GM19239 (cell line): ENCODE measurements at places on chromosomes 3 and 15.

GRCh38 chr3:169430707-169431404 lies 232.7 kb downstream of the MECOM start:
- DNase-seq: no peak

DNA sequence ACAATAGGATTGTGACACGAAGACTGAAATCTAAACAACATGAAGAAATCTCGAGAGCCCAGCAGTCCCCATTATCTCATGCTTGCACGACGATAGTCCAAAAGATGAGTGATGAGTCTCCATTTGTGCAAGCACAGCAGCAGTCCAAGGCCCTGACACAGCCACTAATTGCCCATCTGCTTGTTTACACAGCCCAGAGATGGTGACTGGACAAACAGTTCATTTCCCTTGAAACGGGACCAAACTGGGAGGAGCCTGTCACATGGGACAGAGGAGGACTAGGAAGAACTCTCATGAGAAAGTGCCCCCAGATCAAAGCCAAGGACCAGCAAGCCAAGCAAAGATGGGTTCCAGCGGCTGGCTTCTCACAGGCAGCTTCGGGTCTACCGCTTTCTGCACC lies 121.0 kb downstream of the GREM1 start:
- no peak for DNase-seq

DNA sequence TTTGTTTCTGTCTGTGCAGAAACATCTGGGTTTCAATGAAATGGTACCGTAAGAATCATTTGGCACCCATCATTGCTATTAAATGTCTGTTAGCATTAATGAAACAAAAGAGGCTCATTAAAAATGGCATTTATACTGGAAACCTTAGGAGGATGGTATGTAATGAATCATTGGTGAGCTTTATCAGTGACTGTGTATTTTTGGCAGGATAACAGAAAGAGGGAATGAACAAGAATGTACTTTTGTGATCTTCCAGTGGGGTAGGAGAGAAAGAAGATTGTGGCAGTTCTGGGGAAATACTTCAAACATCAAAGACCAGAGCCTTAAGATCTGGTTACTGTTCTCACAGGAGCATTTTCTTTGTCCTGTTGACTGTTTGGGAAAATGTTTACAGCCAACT lies 4.7 kb upstream of the DCBLD2 start:
- DNase-seq: no peak

DNA sequence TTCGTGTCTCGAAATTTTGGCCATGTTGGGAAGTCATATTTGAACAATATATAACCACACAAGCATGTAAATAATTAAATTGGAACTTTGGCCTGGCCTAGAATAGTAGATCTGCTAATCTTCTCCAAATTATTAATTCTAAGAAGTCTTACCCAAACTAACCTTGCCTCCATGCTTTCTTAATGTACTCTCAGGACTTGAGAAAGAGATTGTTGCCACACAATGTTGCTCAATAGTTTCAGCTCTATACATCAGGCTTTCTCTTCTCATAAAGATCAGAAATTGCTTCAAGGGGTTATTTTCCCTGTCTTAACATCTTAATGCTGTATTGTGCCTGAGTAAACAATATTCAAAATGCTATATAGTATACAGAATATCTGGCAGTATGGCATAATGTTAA lies 202.7 kb upstream of the LRIG1 start:
- no peak for DNase-seq

DNA sequence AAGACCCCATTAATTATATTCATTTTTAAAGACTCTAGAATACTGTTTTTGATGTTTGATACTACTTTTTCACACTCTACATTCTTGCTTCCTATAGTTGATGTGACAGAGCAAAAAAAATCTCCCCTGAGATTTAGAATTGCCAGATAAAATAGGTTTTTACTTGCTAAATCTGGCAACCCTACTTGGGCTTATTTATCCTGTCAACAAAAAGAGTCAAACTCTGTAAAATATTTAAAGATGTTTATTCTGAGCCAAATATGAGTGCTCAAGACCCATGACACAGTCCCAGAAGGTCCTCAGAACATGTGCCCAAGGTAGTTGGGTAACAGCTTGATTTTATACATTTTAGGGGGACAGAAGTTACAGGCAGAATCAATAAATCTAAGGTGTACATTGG lies 72.3 kb downstream of the DAPK2 start:
- no peak for DNase-seq

DNA sequence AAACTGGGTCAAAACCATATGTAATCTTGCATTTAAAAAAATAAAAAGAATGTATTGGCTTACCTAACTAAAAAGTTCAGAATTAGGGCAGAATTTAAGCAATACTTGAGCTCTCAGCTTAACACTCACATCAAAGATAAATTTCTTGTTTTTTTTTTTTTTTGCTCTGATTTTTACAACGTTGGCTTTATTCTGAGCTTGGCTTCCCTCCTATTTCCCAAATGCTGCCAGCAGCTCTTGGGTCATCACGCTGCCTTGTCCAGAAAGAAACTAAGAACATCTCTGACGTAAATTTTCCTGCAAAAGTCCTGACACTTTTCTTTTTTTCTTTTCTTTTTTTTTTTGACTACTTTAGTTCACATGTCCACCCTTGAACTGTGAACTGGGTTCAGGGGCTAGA lies 150.6 kb upstream of the TGFBR2 start:
- DNase-seq: no peak

- no peak for DNase-seq
Observed at GRCh38 chr3:188931036-188931435, 240.7 kb upstream of the TPRG1 start.

GRCh38 chr3:13651057-13651400 lies 102.1 kb downstream of the FBLN2 start:
- no peak for DNase-seq

- DNase-seq: no peak
Observed at GRCh38 chr3:187286467-187287059, 5.0 kb downstream of the MASP1 start.

GRCh38 chr3:109382588-109382987 lies 45.2 kb upstream of the DPPA4 start:
- DNase-seq: no peak

GRCh38 chr15:30990446-30991254 lies 778 bp downstream of the MTMR10 start:
- DNase-seq: no peak

- peak; percentile 20 for DNase-seq
Observed at GRCh38 chr3:24185738-24186384, 240.8 kb downstream of the NR1D2 start.

DNA sequence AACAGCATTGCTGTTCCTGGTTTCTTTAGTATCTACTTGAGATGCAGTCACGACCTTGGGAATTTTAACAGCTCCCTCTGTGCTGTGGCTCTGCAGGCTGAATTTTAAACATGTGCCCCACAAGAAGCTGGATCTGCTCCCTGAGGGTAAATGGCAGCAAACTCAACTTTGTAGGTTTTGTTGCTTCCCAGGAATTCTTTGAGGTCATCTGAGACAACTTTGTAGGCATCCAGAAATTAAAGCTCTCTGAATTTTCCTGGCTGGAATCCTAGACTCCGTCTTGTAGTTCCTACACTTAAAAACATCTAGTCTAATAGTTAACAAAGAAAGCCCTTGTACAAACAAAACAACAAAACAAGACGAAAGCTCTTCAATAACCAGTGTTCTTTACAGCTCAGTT lies 366.3 kb downstream of the FEZF2 start:
- DNase-seq: no peak

GRCh38 chr3:110419601-110420000 lies 652.0 kb upstream of the NECTIN3 start:
- no peak for DNase-seq

DNA sequence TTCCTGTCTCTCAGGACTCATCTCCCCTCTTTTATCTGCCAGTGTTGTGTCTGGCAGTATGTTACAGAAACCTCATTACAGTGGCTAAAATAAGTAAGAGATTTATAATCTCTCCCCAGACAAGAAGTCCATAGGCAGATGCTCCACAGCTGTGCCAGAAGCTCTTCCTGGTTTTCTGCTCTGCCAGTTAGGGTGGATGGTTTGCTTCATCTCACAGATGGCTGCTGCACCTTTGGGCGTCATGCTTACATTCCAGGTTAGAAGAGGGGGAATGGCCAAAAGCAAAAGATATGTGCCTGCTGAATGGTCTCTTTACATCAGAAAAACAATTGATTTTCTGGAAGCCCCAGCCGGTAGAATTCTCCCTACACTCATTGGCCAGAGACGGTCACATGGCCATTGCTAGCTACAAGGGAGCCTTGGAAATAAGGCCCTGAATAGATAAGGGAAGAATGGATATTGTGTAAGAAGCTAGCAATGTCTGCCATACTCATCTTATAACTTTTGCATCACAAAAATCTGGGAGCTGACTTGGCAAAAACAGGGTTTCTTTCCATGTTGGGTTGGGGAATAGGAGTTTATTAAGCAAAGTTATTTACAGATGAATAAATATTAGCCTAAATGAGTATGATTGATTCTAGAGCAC lies 91.1 kb downstream of the PDCD6IP start:
- DNase-seq: no peak

DNA sequence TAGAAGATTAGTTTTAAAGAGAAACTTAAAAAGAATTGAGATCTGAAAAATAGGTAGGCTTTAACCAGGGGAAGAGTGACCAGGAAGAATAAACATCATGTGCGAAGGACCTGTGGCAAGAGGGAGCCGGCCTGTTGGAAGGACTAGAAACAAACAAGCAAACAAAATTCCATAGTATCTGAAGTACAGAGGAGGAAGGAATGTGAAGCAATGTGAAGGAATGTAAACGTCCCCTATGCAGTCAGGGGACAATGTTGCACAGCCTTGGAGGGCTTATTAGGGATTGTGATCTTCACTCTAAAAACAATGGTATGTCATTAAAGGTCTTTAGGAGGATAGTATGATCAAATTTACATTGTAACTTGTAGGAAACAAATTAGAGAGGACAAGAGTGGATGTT lies 84.4 kb upstream of the PLCL2 start:
- DNase-seq: no peak

GRCh38 chr15:37101980-37102304 lies 1.6 kb upstream of the MEIS2 start:
- no peak for DNase-seq

DNA sequence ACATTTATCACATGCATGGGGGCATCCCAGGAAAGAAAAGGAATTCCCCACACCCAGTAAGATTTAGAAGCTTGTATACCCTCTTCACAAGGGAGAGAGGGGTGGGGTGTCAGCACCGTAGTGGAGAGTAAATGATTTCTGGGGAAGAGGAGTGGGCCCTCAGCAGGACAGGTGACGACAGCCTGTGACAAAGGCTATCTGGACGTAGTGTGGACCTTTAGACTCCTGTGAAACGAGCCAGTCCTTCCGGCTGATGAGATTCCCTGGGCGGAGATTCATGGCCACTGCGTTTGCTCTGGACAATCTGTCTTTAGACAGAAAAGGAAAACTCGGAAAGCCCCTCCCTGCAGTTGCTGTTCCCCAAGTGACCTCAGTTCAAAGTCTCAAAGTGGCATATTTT lies 1.7 kb upstream of the FAM3D start:
- no peak for DNase-seq

- no peak for DNase-seq
Observed at GRCh38 chr3:127411083-127411727, 123.4 kb upstream of the PRR20G start.

DNA sequence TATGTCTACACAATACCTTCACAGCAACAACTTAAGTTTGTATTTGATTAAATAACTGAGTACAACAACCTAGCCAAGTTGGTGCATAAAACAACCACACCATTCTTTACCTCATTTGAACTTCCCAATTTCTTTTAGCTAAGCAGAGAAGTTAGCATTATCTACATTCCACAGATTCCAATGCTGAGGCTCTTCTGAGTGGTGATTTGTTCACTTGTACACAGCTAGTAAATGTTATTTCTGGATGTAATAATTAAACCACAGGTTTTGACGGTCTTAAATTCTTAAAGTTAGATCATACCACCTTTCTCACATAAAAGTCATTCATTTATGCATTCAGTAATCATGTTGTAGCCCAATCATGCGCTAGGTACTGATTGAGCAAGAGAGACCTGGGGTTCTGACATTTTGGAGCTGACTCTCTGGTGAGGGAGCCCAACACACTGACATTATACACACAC lies 102.5 kb downstream of the SST start:
- no peak for DNase-seq

DNA sequence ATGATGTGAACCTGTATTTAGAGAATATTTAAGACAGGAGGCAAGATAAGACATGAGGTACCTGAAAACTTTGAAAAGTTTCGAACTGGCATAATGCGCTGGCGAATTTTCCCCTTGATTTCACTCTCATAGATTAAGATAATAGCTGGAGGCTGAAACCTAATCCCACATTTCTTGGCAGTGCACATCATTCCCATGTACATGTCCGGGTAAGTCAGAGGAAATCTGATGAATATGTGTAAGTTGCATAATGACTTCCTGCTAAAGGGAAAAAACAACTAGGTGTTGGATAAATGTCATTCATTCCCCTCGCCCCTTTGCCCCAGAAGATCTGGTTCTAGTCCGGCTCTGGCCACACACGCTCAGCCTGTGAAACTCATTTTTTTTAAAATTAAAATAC lies 3.6 kb downstream of the CEP19 start:
- DNase-seq: no peak

- no peak for DNase-seq
Observed at GRCh38 chr3:121482660-121483059, 63.1 kb downstream of the POLQ start.

GRCh38 chr3:99523431-99524127 lies 114.8 kb upstream of the COL8A1 start:
- DNase-seq: no peak

GRCh38 chr3:45599984-45600650 lies 5.6 kb downstream of the LIMD1 start:
- DNase-seq: no peak

DNA sequence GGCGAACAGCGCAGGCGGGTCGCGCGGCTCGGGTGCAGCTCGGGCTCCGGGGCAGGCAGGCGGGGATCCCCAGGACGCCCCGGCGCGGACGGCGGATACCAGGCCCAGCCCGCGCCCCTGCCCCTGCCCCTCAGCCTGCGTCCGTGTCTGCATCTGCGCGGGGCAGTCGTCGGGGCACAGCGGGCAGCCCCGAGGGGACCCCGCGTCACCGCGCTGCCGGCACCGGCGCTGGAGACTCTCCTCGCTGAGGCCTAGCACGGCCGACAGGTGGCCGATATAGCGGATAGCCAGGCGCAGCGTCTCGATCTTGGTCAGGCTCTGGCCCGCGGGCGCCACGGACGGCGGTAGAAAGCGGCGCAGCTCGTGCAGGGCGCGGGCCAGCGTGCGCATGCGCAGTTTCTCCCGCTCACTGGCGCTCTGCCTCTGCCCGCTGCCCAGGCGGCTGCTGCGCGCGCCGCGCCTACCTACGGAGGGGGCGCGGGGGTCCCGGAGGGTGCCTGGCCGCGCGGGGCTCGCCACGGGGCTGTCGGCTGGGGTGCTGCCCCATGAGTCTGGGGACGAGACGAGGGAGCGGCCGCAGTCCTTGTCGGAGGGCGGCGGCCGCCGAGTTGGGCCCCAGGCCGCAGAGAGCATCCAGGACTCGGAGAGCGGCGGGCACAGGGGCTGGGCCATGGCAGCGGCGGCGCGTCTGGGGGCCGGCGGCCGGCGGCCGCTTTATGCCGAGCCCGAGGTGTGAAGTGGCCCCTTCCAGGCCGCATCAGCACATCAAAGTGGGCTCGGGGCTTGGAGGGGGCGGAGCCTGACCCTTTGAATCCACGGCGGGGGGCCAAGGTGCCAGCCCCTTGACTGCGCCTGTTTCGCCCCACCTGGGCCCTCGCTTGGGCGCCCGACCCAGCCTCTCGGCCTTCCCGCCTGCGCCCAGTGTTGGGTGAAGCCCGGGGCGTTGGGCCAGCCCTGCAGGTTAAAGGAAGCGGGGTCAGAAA lies at the start of gene MESP1:
Gene MESP1, minus strand, starts transcription at position 690 of the 983 bp plus-strand sequence. Its CDS starts 18 bp downstream, at position 672.
- DNase-seq: peak; percentile 97
